ENCODE measurements at places on chromosomes 1 and 21.

DNA sequence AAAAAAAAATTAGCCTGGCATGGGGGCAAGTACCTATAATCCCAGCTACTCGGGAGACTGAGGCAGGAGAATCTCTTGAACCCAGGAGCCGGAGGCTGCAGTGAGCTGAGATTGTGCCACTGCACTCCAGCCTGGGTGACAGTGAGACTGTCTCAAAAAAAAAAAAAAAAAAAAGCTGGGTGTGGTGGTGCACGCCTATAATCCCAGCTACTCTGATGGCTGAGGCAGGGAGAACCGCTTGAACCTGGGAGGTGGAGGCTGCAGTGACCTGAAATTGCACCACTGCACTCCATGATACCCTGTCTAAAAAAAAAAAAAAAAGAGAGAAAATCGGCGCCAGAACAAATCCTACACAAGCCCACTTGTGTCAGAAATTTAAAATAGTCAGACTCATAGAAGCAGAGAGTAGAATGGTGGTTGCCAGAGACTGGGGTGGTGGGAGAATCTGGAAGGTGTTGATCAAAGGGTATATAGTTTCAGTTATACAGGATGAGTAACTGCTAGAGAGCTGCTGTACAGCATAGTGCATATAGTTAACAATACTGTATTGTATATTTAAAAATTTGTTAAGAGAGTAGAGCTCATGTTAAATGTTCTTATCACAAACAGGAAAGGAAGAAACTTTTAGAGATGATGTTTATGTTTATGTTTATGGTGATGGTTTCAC is 9.6 kb downstream of the DIP2A start:
- DNase-seq: no peak

- no peak for DNase-seq
Observed at GRCh38 chr1:116983678-116984077, 17.9 kb upstream of the CD101 start.

- no peak for DNase-seq
Observed at GRCh38 chr1:186577633-186578032, 102.6 kb downstream of the PTGS2 start.

- no peak for DNase-seq
Observed at GRCh38 chr1:85943945-85944344, 212.6 kb downstream of the COL24A1 start.

GRCh38 chr1:231600458-231600976 is 26.1 kb upstream of the DISC1 start:
- DNase-seq: no peak

- DNase-seq: peak; percentile 77
Observed at GRCh38 chr1:46179138-46180081, 3.1 kb upstream of the P3R3URF start.

GRCh38 chr1:1169429-1170214 is 4.1 kb upstream of the TTLL10 start:
- no peak for DNase-seq

GRCh38 chr1:40986956-40987355 is 7.5 kb downstream of the CTPS1 start:
- DNase-seq: no peak

- no peak for DNase-seq
Observed at GRCh38 chr1:12616709-12617373, 1.2 kb downstream of the DHRS3 start.

DNA sequence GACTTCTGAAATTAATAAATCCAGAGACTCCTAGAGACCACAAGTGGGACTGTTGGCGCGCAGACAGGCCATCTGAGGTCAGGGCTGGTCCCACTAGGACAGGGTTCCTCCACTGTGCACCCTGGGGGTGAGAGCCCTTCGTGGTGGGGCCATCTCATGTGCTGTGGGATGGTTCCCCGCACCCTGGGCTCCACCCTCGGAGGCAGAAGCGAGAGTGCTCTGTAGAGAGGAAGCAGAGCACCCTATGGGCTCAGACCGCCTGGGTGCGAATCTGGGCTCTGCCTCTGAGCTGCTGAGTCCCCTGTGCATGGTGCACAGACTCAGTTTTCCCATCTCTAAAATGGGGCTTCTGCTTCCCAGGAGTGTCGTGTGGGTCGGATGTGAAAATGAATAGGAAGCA is 227.3 kb downstream of the NPHP4 start:
- no peak for DNase-seq

DNA sequence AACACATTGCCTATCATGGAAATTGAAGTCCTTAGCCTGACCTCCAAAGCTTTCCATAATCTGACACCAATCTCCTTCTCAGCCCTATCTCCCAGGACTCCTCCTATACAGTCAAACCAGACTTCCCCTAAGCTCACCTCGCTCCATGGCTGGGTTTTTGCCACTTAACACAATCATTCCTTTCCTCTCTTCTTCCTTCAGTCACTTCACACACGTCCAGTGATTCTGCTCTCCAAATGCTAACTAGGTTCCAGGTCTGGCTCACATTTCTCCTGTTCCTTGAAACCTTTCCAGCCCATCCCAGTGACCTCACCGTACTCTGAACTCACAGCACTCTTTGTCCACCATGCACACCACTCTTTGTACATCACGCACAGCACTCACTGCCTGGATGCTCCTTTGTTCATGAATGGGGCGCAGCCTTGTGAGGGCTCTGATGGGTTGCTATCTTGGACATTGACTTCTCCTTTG is 98.4 kb downstream of the GLUL start:
- DNase-seq: no peak

- DNase-seq: no peak
Observed at GRCh38 chr1:101281751-101282150, 44.9 kb downstream of the S1PR1 start.

GRCh38 chr1:218804014-218804785 is 369.5 kb upstream of the LYPLAL1 start:
- no peak for DNase-seq

GRCh38 chr1:220921971-220922635 is 42.9 kb downstream of the HLX start:
- no peak for DNase-seq

DNA sequence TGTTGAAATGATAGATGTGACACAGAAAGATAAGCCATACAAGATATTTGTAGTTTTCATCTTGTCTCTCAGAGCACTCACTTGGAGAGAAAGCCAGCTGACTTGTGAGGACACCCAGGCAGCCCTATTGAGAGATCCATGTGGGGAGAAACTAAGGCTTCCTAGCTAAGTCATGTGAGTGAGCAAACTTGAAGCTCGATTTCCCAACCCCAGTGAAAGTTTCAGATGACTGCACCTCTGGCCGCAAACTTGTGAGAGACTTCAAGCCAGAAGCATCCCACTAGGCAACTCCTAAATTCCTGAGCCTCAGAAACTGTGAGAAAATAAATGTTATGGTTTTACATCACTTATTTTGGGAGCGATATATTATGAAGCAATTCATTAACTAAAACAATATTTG is 832.3 kb downstream of the LTN1 start:
- no peak for DNase-seq

DNA sequence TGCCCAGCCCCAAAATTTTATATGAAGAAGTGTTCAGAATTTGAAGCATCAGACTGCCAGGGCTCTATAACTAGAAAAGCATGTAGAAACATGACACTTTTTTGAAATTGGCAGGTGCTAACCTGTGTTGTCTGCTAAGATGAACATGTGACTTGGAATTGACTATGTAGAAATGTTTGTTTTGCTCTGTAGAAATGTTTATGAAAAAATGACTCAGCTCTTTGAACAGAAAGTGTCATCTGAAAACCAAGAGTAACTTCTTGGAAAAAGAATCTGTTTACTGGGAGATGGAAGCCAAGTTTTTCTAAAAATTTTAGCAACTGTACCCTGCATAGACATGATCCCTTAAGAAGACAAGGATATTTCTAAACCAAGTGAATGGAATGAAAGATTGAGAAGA is 59.2 kb downstream of the LHX9 start:
- DNase-seq: no peak

- DNase-seq: no peak
Observed at GRCh38 chr1:183719289-183719688, 66.2 kb upstream of the APOBEC4 start.

DNA sequence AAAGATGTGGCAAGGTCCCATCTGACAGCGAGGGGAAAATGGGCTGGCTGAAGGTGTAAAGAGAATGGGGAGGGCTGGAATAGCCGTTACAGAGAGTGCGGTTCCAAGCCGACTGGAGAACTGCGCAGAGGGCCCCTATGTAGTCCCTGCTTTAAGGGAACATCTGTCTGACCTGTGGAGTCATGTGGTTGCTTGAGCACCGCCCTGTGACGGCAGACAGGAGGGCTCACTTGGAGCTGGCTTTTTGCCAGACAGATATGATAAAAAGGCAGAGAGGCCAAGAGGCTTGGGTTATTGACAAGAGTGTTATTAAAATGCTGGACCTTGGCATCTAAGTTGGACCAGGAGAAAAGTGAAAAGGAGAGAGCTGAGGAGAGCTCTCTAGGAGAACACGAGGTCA is 5.9 kb upstream of the PTPRF start:
- DNase-seq: no peak

DNA sequence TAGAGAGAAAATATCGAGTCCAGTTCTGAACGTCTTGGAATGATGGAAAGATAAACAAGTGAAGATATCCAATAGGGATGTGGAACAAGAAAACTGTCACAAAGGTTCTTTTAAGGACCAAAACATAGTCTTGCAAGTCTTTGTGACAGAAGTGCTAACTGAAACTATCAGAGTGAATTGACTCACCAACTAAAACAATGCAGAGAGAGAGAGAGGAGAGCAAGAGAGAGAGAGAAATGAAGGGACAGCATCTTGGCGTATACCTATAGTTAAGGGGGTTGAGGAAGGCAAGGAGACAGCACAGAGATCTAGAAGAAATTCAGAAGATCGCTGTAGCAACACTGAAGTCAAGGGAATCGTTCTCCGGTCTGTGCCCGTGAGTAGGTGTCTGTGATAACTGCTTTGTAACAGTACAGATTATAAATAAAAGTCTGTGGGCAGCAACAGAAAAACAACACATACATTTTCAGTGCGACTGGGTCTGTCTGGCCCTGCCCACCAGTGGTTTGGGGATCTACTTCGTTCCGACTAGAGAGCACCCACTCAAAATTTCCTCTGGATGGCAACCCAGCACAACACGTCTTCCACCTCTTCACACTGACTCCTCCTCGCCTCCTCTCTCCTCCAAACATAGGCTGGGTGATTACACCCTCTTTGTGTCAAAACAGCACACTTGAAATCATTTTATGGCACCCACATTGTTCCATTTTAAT is 4.8 kb upstream of the COA6 start:
- no peak for DNase-seq

GRCh38 chr1:159939678-159940002 is 5.8 kb downstream of the IGSF9 start:
- no peak for DNase-seq

DNA sequence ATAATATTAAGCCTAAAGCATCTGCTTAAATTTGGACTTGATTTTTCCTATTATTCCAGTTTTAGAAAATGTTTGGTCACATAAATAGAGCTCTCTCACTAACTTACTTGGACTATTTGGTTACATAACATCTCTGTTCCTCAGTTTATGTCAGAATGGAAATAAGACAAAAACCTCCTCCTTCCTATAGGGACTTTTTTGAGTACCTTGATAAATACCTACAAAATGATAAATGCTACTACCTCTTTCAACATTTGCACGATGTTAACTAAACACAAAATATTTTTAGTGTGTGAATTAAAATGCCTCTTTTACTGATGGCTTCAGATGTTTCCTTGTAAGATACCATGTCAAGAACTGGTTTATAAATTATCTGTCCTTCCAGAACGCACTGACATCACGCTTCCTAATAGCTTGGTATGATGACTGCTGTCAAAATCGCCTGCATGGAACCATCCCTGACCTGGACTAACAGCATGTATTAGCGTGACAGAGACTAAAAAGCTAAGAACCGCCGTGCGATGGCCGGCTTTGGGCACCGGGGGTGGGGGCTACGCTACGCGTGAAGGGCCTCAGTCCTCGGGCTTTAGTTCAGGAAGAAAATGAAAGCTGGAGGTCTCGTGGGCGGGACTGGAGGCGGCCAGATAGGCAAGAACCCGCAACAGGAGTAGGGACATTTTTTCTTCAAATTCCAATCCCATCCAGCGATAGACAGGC is 133.2 kb upstream of the BARHL2 start:
- DNase-seq: no peak

GRCh38 chr1:164611754-164612642 is 53.0 kb downstream of the PBX1 start:
- DNase-seq: peak; percentile 57

DNA sequence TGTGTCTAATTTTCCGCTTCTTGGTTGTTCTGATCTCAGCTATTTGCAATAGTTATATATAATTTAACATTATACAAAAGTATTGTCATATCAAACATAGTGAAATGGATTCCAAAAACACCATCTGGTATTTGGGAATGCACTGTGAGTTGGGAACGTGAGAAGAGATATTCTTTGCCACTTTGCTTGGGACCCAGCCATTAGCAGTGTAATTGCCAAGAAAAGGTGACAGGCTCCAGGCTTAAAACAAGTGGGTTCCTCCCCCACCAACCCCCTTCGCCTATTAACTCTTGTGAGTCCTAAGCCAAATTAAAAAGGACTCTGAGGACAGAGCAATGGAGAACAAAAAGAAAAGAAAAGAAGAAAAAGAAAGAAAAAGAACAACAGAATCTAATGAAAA is 186.7 kb upstream of the NFIA start:
- DNase-seq: no peak

- no peak for DNase-seq
Observed at GRCh38 chr21:29230551-29231261, 68.0 kb upstream of the BACH1 start.

DNA sequence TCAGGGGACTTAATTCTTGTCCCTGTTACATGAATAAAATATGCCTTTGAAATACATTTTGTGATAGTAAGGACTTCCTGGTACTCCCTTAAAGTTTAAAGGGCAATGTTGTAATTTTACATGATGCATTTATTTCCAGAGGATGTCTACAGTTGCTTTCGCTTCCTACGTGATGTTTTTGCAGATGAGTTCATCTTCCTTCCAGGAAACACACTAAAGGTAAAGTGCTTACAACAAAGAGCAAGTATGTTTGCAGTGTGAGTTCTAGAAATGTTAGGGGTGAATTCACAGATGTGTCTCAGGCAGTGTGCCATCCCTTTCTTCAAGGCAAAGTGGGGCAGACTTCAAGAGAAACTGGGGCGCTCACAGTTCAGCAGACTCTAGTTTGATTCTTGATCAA is 31.2 kb downstream of the GNPAT start:
- DNase-seq: no peak

Measured in smooth muscle cell of the brain vasculature (primary cell).